Lower lobe of right lung (tissue), 2 donors: ENCODE measurements at places on chromosomes 1 and 21. TPM values are rescaled to one million over a fixed set of nuclear protein-coding genes. Genes with fewer than 3 reads are reported as not detected.

PIK3CD gene
- 28.3 TPM for total RNA-seq

- peak overlapping the region; percentile 60 for H3K4me3 ChIP-seq
- peak; percentile 93 for DNase-seq
- peak overlapping the region; percentile 99 for H3K27ac ChIP-seq
- peaks cover 73% of the 10 kb centered on the region for H3K4me1 ChIP-seq
These were observed 11.5 kb downstream of the ADAMTSL4 start for GRCh38 chr1:150560576-150561253.

GRCh38 chr1:154944401-154945159 lies 8.1 kb upstream of the PMVK start:
- no peak overlapping the region for H3K4me3 ChIP-seq
- no peaks in the 10 kb centered on the region for H3K27me3 ChIP-seq
- H3K4me1 ChIP-seq: peaks cover 31% of the 10 kb centered on the region

DNA sequence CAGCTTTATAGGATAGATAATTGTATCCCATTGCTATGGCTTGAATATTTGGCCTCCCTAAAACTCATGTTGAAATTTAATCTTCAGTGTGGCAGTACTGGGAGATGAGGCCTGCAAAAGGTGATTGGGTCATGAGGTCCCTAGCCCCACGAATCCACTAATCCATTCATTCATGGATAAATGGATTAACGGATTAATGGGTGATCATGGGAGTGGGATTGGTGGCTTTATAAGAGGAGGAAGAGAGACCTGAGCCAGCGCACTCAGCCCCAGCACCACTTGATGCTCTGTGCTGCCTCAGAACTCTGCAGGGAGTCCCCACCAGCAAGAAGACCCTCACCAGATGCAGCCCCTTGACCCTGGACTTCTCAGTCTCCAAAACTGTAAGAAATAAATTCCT lies 32.0 kb downstream of the S100A6 start:
- no peaks in the 10 kb centered on the region for H3K36me3 ChIP-seq
- no peaks in the 10 kb centered on the region for H3K4me1 ChIP-seq
- no peak overlapping the region for H3K27ac ChIP-seq
- no peak overlapping the region for H3K4me3 ChIP-seq
- no peaks in the 10 kb centered on the region for H3K27me3 ChIP-seq
- no peak for DNase-seq

DNA sequence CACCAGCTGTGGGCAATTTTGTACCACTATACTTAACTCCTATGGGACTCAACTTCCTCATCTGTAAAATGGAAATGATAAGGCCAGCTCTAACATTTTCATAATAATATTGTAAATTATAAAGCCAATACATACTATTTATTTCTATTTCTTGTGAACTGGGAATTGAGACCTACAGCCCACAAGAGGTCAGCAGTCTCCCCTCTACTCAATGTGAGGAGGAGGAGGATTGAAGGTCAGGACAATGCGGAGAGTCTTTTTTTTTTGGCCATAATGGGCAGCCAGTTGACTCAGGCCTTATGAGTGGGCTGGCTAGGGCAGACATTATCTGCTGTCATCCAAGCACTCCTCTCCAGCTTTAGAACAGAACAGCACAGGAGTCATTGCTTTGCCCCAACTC lies 90.5 kb downstream of the NUF2 start:
- H3K27ac ChIP-seq: no peak overlapping the region
- H3K27me3 ChIP-seq: no peaks in the 10 kb centered on the region
- no peaks in the 10 kb centered on the region for H3K36me3 ChIP-seq
